Purkinje cell (primary cell): ENCODE measurements at places on chromosomes 3 and 15. TPM values are rescaled to one million over a fixed set of nuclear protein-coding genes. Genes with fewer than 3 reads are reported as not detected.

ULK3 gene
- 2.9 and 6.7 TPM in 2 replicates for polyA plus RNA-seq

ZDHHC23 gene
- polyA plus RNA-seq: 14.7 and 21.2 TPM in 2 replicates

FRMD5 gene
- polyA plus RNA-seq: 14.7 and 26.4 TPM in 2 replicates

C2CD4B gene
- polyA plus RNA-seq: 0.29 TPM in 1 of 2 replicates, not detected in the other

NPTN gene
- polyA plus RNA-seq: 744 and 809 TPM in 2 replicates

TM6SF1 gene
- polyA plus RNA-seq: 383 and 393 TPM in 2 replicates
